ENCODE measurements at places on chromosomes 1 and 21.

DNA sequence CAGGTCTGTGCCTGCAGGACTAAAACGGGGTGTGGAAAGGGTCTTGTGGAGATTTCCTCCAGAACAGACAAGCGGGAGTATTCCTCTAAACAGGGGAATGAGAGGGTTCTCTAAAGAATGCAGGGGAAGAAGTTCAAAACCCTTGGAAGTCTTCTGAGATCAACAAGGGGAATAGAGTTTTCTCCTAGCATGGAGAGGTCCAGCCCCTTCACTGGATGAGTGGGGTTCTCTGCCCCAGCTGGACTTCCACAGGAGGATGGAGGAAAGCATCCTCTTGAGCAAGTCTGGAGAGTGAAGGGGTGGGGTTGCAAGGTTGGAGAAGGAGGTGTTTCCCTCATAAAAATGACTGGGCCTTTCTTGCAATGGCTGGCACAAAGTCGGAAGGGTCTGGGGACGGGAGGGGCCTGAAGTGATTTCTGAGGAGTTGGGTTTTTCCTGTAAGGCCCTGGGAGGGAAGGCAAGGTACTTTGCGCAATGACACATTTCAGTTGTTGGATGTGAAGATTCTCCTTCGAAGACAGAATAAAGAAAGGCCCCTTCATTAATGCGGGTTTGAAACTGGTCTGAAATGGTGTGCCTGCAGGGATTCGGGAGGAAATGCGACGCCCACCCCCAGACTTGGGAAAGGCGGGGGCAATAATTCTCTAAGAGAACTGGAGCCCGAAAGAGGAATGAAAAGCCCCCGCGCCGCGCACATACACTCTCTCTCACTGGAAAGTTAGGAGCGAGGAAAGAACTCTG is 884 bp downstream of the SPATA6 start:
- no peak for DNase-seq

GRCh38 chr1:75053207-75053606 is 81.0 kb upstream of the LHX8 start:
- no peak for DNase-seq

- no peak for DNase-seq
Measured at GRCh38 chr1:35080171-35080854, 1.1 kb downstream of the ZMYM1 start.

GRCh38 chr1:111605576-111605975 is 14.0 kb upstream of the RAP1A start:
- no peak for DNase-seq

DNA sequence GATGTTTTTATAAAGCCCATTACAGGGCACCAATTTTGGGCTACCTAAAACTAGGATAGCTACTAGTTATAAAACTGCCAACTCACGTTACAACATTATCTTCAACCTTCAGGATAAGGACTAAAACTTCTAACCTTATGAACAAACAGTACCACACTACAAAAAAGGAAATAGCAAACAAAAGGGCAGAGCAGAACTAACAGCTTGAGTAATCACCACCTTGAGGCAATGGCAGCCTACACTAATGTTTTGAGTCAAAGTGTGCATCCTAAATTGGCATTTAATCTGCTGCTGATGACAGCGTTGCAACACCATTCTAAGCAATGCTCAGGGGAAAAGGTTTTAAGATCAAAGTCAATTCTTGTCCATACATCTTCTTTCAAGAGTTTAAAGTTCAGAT is 27.2 kb downstream of the PTP4A2 start:
- no peak for DNase-seq

DNA sequence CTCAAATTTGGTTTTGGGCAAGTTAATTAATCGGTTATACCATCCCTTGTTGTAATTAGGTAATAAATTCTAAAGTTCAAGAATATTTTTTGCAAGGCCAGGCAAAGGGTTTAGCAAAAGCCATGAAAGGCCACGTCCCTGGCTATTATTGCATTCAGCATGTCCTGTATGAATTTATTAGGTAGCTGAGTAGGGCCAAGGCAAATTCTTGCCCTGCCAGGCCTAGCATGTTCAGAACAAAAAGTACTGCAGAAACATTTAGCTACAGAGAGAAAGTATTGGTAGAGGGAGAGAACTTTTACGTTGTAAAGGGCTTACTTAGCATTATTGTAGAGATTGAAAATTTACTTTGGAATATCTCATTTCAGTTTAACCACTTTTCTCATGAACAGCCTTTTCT is 94.4 kb downstream of the PATJ start:
- DNase-seq = no peak

- DNase-seq = no peak
Measured at GRCh38 chr1:243244432-243244841, 10.6 kb downstream of the CEP170 start.

- DNase-seq = no peak
Measured at GRCh38 chr1:178739285-178740045, 14.4 kb downstream of the RALGPS2 start.

GRCh38 chr1:161273402-161273801 is 14.9 kb downstream of the PCP4L1 start:
- no peak for DNase-seq

- no peak for DNase-seq
Measured at GRCh38 chr1:84116558-84116957, 27.5 kb upstream of the PRKACB start.

GRCh38 chr1:226403201-226404034 is 4.5 kb downstream of the PARP1 start:
- DNase-seq = no peak

DNA sequence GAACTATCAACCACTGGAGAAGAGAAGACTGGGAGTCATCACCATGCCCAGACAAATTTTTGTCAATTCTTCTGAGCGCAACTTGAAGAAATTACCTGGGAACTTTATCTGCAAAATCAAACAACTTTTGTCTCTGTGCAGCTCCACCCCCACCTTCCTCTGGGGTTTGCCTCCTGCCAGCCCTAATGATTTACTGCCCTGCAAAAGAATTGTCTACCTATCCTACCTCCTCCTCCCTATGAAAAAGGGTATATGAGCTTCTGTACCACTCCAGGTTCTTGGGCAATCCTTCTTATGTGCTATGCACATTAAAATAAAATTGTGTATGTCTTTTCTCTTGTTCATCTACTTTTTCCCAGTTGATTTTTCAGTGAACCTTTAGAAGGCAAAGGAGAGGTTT is 191.9 kb downstream of the URB2 start:
- no peak for DNase-seq

- no peak for DNase-seq
Measured at GRCh38 chr21:14589855-14590563, 43.9 kb upstream of the SAMSN1 start.
